ENCODE measurements at places on chromosomes 12 and 14. TPM values are rescaled to one million over a fixed set of nuclear protein-coding genes. Genes with fewer than 3 reads are reported as not detected.
A peak's percentile ranks its signal among the peaks of the same experiment; 100 is the strongest.

DBX2 gene
- not detected for polyA plus RNA-seq

DNA sequence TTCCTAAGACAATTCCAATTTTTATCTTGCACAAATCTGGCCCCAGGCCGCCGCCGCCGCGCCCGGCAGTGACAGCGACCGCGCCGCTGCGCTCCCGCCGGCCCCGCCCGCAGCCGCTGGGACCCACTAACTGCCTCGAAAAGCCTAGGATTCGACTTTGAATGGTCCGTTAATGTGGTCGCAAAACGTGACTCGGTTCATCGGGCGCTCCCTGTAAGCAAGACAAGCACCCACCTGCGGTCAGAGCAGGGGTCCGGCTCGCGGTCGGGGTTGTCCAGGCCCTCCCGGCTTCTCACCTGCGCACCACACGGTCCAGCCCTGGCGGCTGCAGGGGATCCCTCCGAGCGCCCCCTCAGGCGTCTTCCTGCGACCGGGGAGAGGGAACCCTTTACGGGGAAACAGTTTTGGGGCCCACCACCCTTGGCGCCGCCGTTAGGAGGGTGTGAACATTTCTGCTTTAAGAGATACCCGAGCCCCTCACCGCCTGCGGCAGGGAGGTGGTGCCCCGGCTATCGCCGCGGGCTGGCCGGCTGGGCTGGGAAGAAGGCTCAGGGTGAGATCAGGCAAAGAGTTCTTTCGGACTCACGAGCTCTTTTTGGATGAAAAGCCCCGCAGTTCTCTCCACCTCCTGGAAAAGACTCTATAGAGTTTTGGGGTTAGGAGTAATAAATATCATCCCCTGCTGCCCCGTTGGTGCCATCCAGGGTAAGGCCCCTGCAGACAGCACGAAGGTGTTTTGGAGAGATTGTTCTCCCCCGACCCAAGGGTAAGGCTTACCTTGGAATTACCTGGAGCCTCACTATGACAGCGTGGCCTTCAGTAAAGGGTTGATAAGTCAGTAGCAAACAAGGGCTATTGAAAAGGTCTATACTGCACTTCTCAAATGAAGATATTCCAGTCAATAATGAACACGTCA is 13.6 kb upstream of the FOXJ2 start:
- DNase-seq, result peak; percentile 43

DNA sequence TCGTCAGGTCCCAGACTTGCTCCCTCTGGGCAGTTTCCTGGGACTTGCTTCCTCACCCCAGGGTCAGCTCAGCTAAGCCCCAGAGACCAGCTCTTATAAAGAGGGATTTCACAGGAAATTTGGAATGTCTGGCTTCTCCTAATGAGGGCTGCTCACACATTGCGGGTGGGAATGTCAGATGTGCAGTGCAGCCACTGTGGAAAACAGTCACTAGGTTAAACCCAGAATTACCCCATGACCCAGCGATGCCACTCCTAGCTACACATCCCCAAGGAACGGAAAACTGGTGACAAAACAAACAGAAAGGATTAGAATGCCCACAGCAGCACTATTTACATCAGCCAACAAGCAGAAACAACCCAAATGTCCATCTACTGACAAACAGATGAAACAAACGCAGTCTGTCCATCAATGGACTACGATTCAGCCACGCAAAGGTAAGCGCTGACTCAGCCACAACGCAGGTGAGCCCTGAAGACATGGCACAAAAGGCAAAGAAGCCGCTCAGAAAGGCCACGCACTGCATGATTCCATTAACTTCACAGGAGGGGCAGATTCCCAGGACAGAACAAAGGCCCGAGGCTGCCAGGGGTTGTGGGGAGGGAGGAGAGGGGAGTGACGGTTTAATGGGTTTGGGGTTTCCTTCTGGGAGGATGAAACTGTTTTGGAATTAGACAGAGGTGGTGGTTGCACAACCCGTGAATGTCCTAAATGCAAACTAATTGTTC is 63.0 kb downstream of the NCOR2 start:
- DNase-seq, result no peak

- DNase-seq, result no peak
These were observed 426.0 kb downstream of the FUT8 start for GRCh38 chr14:65838565-65838964.

GRCh38 chr12:127145929-127146789 is 1120.8 kb upstream of the TMEM132C start:
- no peak for DNase-seq

- DNase-seq, result no peak
These were observed 222.6 kb upstream of the SYT1 start for GRCh38 chr12:78641837-78642423.

CCDC175 gene
- polyA plus RNA-seq, result not detected

VDR gene
- polyA plus RNA-seq, result 0.08 TPM

GRCh38 chr12:64057706-64058105 is 164.4 kb downstream of the KICS2 start:
- no peak for DNase-seq

GRCh38 chr12:42010715-42011114 is 134.0 kb downstream of the GXYLT1 start:
- no peak for DNase-seq

DNA sequence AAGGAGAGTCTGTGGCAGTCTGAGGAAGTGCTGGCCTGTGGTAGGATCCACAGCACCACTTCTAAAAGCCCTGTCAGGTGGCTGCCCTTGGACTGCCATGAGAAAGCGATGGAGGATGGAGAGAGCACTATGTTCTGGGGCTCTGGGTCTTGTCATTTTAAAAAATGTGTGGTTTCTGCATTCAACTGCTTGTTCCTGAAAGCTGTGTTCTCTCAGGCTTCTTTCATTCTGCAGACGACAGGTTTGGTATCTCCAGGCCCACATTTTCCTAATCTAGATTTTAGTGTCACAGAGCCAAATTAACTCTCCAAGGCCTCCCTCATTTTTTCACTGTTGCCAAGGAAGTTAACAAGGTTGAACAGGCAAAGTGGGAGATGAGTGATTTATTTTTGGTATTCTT is 10.5 kb downstream of the OVCH1 start:
- DNase-seq, result no peak

SLC8A3 gene
- polyA plus RNA-seq, result 0.01 TPM

- no peak for DNase-seq
These were observed 3.4 kb downstream of the TAS2R30 start for GRCh38 chr12:11130999-11131398.

GRCh38 chr12:101074940-101075680 is 134.9 kb downstream of the SLC5A8 start:
- no peak for DNase-seq

DNA sequence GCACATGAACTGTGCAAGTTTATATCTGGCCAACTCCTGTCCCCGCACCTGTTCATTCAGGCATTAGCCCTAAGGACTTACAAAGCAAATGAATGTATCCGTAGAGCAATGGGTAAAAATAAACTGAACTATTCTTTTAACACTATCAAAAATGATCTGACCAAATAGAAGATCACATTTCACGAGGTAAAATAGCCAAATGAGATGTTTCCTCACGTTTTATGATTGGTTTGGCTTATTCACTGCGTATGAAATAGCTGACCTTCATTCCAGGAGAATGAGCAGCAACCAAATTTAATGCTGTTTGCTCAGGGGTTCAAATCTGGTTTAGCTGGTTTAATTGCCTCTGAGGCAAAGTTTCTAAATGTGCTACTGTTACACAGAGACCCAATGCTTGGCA is 216.0 kb upstream of the EEA1 start:
- no peak for DNase-seq

DNA sequence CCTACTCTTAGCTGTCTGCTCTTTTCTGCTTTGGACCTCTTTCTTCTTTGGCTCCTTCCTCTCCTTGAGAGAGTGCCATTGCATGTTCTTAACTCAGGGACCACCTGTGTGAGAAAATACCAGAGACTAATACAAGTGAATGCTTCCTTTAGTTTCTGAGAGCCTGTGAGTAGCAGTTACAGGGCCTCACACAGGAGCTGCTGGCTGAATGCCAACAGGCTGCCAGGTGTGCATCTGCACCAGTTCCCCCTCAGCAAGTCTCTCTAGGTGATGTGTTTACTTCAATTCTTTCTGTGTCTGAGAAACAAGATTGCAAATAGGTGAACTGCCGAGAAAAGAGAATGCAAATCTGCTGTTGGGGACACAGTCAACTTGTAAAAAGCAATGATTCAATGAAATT is 108.2 kb downstream of the STXBP6 start:
- no peak for DNase-seq

GLT8D2 gene
- not detected for polyA plus RNA-seq

GRCh38 chr12:13223941-13224340 is 27.4 kb downstream of the EMP1 start:
- DNase-seq, result no peak

- DNase-seq, result no peak
These were observed 115.7 kb downstream of the NUAK1 start for GRCh38 chr12:106023039-106023438.

DNA sequence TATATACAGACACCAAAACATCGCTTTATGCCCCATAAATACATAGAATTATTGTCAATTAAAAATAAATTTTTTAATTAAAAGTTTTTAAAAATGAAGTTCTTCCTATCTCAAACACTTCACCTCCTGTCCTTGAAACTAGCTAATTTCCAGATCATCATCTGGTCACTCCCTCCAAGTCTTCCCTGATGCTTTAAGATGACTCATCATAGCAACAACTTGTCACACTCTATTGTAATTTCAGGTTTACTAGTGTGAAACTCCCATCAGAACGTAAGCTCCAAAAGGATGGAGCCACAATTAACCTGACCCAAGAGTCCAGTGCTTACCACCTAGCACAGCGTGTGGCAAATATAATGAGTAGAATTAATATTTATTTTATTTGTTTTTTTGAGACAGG is 16.3 kb downstream of the GXYLT1 start:
- DNase-seq, result no peak

MYH7 gene
- polyA plus RNA-seq, result 0.01 TPM

GRCh38 chr12:113403435-113404415 is at the start of gene SDS:
Gene SDS (minus strand): TSS chr12:113403887. CDS start chr12:113399708, 4,179 bp downstream.
- DNase-seq, result no peak

GRCh38 chr12:54082397-54082892 is 28.8 kb downstream of the HOXC4 start:
- DNase-seq, result no peak

ITPK1 gene
- 64.2 TPM for polyA plus RNA-seq

TTLL5 gene
- 9.5 TPM for polyA plus RNA-seq

GRCh38 chr14:36270191-36270590 is 50.2 kb downstream of the MBIP start:
- DNase-seq, result no peak

Data from HepG2 (cell line).